ENCODE measurements at places on chromosomes 2 and 18.

GRCh38 chr2:118723394-118723793, 124.1 kb downstream of the EN1 start:
- DNase-seq, result no peak

GRCh38 chr2:83640506-83640905, 818.6 kb downstream of the SUCLG1 start:
- DNase-seq, result no peak

GRCh38 chr2:1569879-1570450, 156.7 kb downstream of the TPO start:
- DNase-seq, result no peak

DNA sequence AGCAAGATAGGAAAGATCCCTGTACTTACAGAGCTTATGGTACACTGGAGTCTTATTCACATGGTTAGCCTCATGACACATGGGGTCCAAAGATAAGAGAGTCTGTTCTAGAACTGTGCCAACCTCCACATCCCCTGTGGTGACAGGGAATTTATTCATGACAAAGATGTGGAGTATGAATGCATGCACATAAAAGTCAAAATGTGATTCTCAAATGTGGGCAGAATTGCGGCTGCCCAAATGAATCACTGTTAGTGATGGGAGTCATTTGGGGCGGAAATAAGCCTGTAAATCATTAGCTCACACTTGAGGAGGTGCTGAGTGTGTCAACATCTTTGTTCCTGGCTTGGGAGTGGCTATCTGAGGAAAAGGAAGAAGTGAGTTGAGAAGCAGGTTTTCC, 560.6 kb downstream of the SLC4A3 start:
- no peak for DNase-seq

GRCh38 chr2:24239553-24239952, 64.7 kb downstream of the FAM228A start:
- DNase-seq, result no peak
